ENCODE measurements at places on chromosomes 4 and X.

DNA sequence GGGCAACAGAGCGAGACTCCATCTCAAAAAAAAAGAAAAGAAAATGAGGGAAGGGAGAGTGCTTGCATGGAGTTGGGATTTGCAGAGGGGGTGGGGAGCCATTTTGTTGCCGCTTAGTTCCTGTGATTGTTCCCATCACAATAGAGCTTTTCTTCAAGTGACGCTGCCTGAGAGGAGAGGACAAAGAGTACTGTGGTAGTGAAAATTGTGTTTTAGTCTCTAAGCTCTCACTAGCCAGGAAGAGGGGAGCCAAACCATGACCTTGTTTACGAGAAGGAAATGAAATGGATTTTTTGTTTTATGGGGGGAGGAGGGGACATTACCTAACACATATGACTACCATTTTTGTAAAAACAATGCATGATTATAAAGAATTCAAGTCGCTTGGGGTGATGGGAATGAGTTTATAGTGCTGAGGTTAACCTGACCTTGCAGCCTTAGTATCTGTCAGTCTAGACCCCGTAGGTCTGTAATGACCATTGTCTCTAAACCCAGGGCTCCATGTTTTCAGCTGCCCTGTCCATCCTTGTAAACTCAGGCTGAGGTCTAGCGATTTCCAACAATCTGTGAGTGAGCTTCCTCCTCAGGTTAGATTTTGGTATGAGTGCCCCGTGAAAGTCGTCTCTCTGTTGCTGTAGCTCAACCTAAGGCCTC, 18.8 kb downstream of the SRD5A3 start:
- DNase-seq, result no peak

- DNase-seq, result peak; percentile 58
These were observed 1.1 kb upstream of the CHST7 start for GRCh38 chrX:46572340-46572936.

- no peak for DNase-seq
These were observed 86.5 kb upstream of the GPM6B start for GRCh38 chrX:13903405-13903804.

- no peak for DNase-seq
These were observed 19.5 kb downstream of the AP1AR start for GRCh38 chr4:112251019-112251643.

- no peak for DNase-seq
These were observed 105.8 kb downstream of the FAT4 start for GRCh38 chr4:125420526-125420925.

DNA sequence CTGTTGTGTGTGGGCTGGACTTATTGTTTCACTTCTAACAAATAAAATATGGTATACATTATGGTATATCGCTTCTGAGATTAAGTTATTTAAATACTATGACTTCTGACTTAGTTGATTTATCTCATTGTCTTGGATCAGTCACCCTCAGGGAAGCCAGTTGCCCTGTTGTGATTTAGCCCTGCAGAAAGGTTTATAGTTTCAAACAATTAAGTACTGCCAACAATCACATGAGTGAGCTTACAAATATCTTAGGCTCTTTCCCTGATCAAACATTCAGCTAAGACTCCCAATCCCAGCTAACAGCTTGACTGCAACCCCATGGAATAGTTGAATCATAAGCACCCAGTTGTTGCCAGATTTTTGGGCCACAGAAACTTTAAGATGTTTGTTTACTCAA, 85.4 kb downstream of the MAGEC1 start:
- DNase-seq, result no peak
